Motor neuron (in vitro differentiated cells): ENCODE measurements at places on chromosomes 2 and 18.

DNA sequence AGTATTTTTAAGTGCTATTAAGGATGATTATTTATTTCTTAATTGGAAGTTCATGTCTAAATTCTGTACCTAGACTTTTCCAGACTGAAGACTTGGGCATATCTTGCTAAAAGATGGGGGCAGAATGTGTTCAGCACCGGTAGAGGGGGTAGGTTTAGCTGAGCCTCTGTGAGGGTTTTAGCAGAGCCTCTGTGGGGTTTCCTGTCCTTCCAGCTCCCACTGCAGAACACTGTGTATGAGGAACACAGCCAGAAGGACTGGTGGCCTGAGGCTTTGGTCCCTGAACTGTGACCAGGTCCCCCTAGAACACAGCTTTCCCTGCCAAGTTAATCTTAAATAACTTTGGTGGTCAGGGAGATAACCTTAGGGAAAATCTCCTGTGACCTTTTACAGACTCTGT lies 123.4 kb upstream of the EPC2 start:
- no peak for ATAC-seq

- no peak for ATAC-seq
These were observed 36.1 kb downstream of the RIT2 start for GRCh38 chr18:43079422-43079821.

DNA sequence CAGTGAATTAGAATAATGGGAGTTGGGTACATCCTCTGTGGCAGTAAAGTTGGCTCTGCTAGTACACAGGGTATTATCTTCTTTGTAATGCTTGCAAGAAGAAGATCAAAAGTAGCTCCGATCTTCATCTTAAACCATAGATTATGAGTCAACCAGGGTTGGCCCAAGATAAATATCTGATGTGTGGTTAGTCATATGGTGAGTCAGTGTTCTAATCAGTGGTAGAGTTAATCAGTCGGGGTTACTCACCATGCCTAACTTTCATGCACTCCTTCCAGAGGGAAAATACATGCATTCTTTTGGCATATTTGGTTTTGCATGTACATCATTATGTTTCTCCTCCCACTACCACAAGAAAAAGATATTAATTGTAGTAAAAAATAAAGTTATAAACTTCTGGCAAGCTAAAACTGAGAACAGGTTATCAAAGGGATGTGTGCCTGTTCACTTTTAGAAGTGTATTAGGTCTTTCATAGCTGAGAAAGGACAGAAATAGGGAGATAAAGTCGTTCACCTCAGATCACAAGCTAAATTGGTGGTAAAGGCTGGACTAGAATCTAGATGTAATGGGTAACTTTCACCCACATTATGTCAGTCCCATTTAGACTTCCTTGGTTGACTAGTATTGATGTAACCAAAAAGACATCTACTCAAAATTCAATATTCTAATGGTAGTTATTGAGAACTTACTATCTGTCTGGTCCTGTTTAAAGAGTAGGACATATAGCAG lies 684.4 kb downstream of the IRS1 start:
- ATAC-seq: peak; percentile 52

DNA sequence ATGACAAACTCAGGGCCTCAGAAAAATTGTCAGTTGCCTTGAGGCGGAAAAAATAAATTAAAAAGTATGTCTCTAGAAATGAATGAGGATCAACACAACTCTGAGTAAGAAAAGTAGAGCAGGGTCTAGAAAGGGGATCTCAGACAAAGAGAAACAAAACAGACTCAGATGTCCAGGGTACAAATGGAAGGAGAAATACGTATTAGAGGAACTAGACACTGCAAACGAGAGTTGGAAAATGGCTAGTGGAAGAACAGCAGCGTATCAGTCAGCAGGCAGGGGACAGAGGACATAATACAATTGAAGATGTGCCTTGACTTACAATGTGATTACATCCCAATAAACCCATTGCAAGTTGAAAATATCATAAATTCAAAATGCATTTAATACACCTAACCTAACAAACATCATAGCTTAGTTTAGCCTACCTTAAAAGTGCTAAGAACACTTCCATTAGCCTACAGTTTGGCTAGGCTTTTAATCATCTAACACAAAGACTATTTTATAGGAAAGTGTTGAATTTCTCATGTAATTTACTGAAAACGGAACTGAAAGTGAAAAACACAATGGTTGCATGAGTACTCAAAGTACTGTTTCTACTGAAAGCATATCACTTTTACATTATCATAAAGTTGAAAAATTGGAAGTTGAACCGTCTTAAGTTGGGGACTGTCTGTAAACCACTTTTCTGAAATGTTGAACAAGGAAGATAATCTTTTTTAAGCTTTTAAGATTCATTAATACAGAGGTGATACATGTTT lies 182.8 kb downstream of the NBAS start:
- ATAC-seq: no peak

GRCh38 chr2:127418300-127419111 lies at the start of gene PROC:
TSS of gene PROC (plus strand) at chr2:127418427. CDS start at chr2:127419943, 1,516 bp downstream.
- no peak for ATAC-seq

DNA sequence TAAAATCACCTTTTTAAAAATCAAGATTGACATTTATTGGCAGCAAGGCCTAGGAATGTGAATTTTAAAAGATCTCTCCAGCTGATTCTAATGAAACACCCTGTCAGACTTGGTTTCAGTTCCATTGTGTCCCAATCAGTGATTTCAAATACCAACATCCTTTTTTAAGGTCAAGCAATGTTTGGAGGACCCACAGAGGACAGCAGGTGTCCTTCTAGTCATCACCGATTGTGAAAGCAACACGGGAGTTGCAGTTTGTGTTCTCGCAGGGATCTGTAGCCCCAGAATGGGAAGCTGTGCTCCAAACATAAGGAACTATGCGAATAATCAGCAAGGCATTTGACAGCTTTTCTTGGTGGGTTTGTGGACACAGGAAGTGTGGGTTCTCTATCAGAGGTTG lies 4.5 kb upstream of the KIDINS220 start:
- no peak for ATAC-seq

- no peak for ATAC-seq
These were observed 174.5 kb downstream of the TCF4 start for GRCh38 chr18:55413474-55413873.

DNA sequence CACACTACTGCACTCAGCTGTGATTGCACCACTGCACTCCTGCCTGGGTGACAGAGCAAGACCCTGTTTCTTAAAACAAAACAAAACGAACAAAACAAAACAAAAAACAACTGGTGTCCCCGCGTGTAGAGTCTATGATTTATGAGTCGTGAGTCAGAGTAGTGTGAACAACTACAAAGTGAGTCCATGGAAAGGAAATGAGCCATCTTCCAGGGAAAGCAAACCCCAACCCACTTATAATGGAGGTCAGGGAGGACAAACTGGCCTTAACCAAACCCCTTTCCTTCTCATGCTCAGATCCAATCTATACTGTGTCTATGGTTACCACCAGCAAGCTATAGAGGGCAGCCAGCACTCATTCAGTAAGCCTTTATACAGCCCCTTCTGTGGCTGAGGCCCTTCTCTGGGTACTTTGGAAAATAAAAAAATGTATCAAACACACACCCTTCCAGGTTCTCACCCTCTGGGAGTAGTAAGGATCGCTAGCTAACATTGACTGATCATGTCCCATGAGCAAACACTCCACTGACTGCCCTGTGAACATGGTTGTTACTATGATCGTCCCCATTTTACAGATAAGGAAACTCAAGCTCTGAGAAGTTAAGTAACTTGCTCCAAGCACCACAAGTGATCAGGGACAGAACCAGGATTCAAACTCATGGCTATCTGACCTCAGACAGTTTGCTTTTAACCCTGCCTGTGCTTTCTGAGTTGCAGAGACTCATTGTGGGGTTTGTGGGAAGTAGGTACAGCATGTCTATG lies 24.7 kb upstream of the COLEC12 start:
- ATAC-seq: no peak
